Cortex of kidney (tissue), 1 donor: ENCODE measurements at places on chromosomes 1 and 21.

GRCh38 chr1:154324241-154324640 lies 1.1 kb upstream of the ATP8B2 start:
- DNase-seq = no peak

DNA sequence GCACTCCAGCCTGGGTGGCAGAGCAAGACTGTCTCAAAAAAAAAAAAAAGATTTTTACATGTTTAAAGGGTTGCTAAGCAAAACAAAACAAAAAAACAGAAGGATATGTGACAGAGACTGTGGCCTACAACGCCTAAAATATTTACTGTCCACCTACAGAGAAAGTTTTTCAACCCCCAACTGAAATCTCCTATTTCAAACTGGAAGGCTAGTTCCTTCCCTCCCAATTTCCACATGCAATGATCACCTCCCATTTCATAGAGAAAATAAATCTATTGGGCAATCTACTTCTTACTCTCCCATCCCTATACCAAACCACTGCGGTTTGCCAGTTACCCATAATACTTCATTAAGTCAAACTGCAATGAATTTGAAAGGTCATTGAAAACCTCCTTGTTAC lies 74.2 kb downstream of the ST3GAL3 start:
- DNase-seq = no peak

- DNase-seq = no peak
Measured at GRCh38 chr1:11985851-11986250, 5.6 kb downstream of the MFN2 start.

GRCh38 chr1:28370239-28371009 lies 884 bp downstream of the PHACTR4 start:
- DNase-seq = no peak

DNA sequence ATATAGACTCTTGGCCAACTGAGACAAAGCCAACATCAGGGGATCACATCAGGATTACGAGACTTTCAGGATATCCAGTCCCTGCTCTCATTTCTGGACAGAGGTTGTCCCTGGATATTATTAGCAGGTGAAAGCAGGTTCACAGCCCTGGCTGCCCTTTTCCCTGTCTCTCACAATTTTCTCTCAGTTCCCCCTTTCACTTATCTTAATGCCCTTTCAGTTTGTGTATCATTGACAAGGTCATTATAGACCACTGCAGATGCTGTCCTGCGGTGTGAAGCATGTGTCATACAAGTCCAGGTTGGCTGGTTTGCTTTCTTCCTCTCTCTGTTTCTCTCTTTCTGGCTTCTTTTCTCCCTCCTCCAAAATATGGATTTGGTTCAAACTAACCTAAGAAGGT lies 2.1 kb upstream of the KLHDC9 start:
- DNase-seq = no peak

- no peak for DNase-seq
Measured at GRCh38 chr1:173451981-173452380, 25.2 kb upstream of the PRDX6 start.
